ENCODE measurements at places on chromosomes 5 and 9.

- DNase-seq, result no peak
These were observed 30.1 kb upstream of the CXCL14 start for GRCh38 chr5:135608761-135609443.

DNA sequence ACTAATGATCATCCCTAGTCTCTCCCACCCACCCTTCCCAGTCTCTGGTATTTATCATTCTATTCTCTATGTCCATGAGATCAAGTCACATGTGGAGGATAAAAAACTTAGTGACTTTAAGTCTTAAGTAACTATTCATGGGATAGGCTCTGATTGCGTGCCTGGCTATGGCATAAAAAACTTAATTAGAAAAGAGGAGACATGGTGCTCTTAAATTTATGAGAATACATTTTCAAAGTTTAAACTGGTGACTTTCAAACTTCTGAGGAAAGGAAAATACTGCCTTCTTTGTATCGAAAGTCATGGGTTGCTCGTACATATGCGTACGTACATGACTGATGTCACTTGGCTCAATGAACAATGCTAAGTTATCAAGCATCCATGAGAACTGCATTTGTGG lies 18.2 kb upstream of the TYRP1 start:
- no peak for DNase-seq

GRCh38 chr9:19828576-19829109 lies 39.8 kb upstream of the SLC24A2 start:
- DNase-seq, result no peak

GRCh38 chr5:140802781-140803271 lies 2.0 kb downstream of the PCDHA3 start:
- no peak for DNase-seq

DNA sequence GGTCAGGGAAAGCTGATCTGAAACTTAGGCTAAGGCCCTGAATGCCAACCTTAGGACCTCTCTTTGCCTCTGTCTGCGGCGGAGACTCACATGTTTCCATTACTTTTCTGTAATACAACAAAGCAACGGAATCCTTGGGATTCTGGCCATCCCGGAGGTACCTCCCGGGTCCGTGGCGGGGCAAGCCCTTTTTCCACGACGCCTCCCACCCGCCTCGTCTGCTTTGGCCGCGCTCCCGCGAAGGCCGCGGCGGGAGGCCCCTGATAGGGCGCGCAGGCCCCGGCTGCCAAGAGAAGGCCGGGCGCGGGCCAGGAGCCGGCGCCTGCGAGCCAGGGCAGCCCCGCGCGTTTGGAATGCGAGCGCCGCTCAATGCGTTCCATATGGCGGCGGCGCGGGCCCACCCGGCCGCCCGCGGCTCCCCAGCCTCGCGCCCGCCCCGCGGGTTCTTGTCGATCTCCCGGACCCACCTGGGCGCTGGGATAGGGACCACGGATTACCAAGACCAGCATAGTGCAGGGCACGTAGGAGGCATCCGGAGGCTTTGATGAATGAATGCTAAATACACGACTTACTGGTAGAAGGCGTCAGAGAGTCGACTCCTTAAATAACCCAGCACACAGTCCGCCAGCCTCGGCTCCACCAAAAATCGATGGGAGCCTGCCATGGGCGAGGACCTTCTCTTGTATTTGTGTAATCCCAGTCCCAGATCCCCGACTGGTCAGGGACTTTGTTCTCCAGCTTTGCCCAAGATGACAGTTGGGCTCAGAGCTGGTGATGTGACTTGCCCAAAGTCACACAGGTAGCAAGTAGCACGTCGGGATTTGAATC lies 17.5 kb upstream of the PHF19 start:
- DNase-seq, result no peak

DNA sequence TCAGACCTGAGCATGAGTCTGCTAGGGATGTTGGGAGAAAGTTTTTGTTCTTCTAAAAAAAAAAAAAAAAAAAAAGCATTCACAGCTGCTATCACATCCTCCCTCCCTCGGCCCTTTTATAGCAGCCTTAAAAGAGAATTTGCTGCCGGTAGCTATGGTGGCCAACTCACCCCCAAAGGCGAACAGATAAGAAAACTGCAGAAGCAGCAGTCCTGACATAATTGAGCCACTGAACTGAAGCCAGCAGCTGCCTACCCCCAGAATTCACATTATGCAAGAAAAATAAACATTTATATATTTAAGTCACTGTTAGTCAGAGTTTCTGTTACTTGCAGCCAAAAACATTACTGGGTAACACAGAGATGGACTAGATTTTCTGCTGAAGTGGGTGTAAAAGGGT lies 124.3 kb upstream of the SMARCA2 start:
- DNase-seq, result no peak

DNA sequence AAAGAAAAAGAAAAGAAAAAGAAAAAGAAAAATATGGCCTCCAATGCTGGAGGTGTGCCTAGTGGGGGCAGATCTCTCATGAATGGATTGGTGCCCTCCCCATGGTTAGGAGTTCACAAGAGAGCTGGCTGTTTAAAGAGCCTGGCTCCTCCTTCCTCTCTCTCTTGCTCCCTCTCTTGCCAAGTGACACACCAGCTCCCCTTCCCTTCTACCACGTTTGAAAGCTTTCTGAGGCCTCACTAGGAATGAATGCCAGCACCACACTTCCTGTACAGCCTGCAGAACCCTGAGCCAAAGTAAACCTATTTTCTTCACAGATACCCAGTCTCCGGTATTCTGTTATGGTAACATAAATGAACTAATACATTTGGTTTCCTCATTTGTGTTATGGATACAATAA lies 14.4 kb upstream of the GALNT10 start:
- no peak for DNase-seq

- DNase-seq, result peak; percentile 57
These were observed 59.1 kb upstream of the IER5L start for GRCh38 chr9:129237164-129237611.

DNA sequence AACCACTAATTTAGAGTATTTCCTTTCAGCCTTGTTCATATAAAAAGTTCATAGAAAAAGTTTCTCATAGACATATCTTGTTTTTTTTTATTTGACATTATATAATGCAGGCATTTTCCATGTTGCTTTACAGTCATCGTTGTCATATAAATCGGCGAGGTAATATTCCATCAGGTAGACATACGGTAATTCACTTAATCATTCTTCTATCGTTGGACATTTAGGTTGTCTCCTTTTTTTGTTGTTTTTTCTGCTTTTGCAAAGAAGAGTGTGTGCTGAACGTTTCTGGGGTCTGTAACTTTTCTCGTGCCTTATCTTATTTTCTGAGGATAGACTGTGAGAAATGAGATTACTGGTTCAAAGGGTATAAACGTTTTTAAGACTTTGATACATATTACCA lies 283.6 kb downstream of the ARHGAP26 start:
- DNase-seq, result no peak

DNA sequence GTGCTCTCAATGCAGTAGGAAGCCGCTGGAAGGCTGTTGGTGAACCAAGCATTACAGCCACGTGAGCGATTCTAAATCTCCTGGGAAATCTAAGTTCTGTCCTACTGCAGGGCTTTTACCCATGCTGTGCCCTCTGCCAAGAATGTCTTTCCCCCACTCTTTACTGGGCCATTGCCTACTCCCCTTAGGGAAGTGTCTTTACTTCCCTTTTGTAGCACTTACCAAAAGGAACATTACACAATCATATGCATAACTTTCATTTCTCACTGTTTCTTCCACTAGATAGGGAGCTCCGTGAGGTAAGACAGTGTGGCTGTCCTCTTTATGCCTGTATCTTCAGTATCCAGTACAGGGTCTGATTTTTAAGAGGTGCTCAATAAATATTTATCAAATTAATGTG lies 241.7 kb upstream of the NR4A3 start:
- DNase-seq, result no peak

- DNase-seq, result no peak
These were observed 10.1 kb upstream of the THG1L start for GRCh38 chr5:157721159-157721558.

- DNase-seq, result peak; percentile 44
These were observed 36.7 kb downstream of the NDFIP1 start for GRCh38 chr5:142145106-142145900.

DNA sequence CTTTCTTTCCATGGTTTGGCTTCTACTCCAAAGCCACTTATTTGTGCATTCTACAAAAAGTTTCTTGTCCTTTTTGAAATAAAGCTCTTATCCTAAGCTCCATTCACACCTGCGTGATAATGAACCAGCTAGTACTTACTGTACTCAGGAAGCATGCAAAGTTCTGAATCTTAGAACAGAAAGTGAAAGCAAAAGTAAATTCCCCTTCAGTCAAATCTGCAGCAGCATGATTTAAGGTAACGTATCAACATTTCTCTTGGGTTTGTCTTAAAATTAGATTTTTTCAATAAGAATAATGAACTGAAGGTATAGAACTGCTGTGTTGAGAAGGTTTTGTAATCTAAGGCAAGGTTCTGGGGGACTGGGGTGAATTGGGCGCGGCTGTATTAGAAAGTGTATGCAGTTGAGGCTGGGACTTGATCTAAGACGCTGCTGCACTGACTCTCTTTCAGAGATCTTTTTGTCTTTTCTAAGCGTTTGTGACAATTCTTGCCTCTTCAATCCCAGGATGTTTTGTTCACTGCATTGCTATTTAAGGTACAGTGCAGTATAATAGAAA lies at the start of gene ERAP2:
Gene ERAP2, plus strand, starts transcription at position 209 of the 559 bp plus-strand sequence. CDS start 3,186 bp downstream, outside the sequence.
- peak; percentile 46 for DNase-seq

GRCh38 chr9:74528207-74528606 lies 31.1 kb downstream of the RORB start:
- no peak for DNase-seq

DNA sequence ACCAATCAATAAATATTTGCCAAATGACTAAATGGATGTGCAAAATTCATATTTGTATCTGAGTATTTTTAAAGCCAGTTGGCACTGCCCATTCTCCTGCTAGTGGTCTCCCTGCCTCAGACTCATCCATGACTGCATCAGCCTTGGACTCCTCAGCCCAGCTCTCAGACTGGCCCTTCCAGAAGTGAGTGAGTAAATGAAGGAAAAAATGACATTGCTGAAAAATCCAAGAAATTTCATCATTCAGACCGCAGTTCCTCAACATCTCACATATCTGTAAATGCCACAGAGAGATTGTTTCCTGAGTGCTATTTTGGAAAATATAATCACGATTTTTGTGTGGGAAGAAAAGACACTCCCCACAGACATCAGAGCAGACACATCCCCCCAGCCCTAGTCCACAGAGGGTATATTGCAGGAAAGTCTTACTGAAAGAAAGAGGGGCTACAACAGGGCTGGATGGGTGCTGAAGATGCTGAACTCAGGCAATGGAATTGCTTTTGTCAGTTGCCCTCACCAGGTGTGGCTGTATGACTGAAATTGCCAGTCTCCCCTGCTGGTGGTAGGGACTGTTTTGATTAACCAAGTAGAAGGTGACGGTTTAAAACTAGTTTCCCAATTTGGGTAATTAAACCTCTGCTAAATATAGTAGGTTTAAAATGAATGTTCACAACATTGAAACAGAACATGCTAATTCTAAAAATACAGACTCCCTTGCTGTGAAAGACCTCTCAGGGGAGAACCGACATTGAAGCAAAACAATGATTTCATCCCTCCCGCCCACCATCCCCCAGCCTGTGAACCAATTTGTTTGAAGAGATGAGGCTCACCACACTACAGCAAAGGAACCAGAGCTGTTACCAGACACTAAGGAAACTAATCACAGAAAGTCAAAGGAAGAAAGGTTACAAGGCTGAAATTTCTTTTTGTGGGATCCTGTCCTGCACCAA lies 158.8 kb downstream of the DEPDC1B start:
- no peak for DNase-seq

DNA sequence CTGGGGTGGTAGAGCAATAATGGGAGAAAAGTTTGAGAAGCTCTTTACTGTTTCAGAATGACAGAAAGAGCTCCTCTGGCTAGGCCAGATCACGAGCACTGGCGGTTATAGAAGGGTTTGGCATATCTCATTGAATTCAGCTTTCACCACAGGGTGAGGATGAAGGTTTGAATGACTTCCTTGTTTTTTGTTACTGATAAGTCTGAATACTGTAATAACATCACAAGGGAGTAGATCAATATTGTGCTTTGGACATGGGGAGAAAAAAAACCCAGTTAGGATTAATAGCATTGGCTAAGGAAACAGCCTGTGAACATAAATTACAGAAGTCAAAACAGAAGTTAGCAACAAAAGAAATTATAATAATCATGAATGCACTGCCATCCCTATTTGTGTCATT lies 9.4 kb downstream of the PHAX start:
- DNase-seq, result no peak

DNA sequence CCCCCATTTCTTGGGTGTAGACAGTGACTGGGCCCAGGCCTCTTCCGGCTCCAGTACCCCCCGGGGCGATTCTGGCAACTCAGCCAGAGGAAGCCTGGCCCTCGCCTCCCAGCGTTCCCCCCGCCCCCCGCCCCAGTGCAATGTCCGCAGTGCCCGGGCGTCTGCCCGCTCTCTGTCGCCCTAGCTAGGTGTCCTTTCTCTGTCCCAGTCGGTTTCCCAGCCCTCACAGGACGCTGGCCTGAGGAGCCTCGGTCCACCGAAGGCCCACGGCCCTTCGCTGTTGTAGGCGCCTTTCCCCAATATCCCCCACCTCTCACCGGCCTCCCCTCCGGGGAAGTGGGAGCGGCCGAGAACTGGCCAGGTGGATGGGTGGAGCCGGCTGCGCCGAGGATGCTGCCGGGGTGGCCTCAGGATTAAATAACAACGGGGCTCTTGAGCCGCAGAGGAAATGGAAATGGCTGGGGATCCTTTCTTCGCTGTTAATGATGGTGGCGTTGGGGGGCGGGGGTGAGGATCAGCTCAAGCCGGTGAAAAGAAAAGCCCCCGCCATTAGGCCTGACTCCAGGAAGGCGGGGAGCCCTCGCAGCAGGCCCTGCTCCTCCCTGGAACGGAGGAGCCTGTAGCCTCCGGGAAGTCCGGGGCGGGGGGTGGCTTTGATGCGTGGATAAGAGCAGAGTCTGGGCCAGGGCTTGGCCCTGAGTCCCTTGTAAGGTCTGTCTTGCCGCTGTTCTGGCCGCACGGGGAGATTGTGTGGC lies 1.1 kb upstream of the SPRY4 start:
- no peak for DNase-seq

- DNase-seq, result no peak
These were observed 779 bp downstream of the PKN3 start for GRCh38 chr9:128702949-128703615.

DNA sequence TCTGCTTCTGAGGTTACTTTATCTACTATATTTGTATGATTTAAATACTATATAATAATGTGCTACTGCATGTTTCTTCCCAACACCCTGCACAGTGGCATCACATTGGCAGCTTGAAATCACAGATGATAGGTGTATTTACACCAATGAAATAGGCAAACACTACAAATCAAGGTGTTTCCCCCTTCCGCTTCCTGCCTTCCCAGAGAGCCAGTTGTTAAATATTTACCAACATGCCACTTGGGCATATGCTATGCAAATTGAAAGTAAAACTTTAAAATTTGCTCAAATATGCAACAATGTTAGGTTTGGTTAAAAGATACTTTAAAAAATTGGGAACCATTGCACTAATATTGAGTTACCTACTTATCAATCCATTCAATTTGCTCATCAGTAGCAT lies 58.2 kb upstream of the SMARCA2 start:
- DNase-seq, result no peak

DNA sequence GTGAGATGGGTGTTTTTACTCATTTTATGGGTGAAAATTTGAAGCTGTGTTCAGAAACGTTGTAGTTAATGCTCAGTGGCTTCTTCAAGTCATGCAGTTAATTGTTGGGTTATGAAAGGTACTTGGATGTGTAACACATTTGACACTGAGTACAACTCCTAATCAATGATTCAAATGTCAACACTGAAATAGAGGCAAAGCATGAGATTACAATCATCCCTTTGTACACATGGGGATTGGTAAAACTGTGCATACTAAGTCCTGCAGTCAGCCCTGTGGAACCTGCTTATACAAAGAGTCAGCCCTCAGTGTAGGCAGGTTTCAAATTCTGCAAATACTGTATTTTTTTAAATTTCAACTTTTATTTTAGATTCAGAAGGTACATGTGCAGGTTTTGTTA lies 3.3 kb downstream of the ABLIM3 start:
- DNase-seq, result no peak
